Glomerular endothelial cell (primary cell): ENCODE measurements at places on chromosomes 3 and 15. TPM values are rescaled to one million over a fixed set of nuclear protein-coding genes. Genes with fewer than 3 reads are reported as not detected.

Gene CXCR6
- total RNA-seq = not detected in 2 replicates

Gene COL8A1
- total RNA-seq = 67.5 and 187 TPM in 2 replicates

GRCh38 chr15:78637776-78638435 is 3.1 kb downstream of the CHRNB4 start:
- DNase-seq = no peak

- DNase-seq = no peak
Measured at GRCh38 chr3:77602722-77603121, 562.8 kb downstream of the ROBO2 start.
